ENCODE measurements at places on chromosomes 5 and 9.

DNA sequence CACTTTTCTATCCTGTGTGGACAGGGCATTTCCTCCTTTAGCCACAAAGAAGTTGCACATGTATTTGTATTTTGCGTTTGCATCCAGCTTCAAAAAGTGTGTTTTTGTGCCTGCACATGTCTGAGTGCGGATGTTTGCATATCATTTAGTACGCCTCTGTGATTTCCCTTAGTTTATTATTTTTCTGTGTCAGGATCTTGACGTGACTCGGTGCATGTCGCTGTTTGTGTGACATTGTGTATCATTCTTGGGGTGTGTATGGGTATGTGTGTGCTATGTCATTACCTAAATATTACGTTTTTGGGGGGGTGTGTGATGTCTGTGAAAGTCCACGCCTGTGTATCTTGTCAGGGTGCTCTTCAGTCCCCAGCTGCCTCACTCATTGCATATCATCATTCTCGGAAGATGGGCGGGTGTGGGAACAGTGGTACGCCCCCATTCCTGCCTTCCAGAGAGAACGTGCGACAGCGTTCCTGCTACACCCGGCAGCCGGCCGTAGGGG, 416 bp upstream of the PAIP2 start:
- DNase-seq: no peak

GRCh38 chr5:175098301-175098700, 345.7 kb downstream of the DRD1 start:
- no peak for DNase-seq

DNA sequence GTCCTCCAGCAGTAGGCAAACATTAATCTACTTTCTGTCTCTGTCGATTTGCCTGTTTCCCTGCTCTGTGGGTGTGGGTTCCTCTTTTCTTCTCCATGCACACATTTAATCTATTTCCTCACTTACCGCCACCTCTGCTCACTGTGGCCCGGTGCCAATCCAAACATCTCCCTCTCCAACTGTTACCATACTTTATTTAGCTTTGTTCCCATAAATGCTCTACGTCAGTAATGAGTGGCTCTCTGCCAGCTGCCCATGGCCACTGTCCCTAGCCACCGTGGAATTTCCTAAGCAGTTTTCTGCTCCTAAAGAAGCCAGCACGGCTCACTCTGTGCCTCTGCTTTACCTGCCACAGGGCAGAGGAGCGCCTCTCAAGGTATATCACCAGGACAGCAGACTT, 19.5 kb upstream of the GOLPH3 start:
- DNase-seq: peak; percentile 84

DNA sequence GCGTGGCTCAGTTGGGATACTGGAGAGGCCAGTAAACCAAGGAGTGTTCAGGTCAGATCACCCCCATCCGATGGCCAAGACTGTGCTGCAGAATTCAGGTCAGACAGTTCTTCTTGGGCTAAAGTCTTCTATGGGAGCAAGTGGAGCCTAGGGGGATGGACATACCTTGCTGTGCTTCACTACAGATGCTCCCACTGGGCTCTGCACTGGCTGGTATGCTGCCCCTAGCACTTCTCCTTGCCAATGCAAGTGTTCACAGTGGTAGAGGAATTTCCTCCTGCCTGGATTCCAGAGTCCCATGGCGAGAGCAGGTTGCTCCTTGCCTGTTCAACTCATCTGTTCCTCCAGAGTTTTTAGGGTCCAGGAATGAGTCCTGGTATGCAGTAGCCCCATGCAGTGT, 134.2 kb upstream of the EDIL3 start:
- no peak for DNase-seq

GRCh38 chr9:34689512-34689911, 1.6 kb downstream of the CCL19 start:
- no peak for DNase-seq

DNA sequence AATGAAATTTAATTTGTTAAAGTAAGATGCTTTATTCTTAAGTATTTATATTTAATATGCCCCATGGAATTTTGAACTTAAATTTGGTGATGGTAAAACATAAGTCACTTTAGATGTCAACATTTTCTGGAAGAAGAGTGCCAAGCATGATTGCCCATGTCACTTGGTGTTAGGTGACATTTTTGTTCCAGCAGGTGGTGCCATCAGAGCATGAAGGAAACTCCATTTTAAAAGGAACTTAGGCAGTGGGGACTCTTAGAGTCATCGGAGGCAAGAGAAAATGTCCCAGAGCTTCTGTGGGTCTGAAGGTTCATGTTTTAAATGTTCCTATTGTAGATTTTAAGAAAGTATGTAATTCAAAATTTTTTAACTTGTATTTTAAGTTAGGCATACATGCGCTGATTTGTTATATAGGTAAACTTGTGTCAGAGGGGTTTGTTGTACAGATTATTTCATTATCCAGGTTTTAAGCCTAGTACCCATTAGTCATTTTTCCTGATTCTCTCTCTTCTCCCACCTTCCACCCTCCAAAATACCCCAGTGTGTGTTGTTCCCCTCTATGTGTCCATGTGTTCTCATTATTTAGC, 789.3 kb downstream of the SEMA5A start:
- no peak for DNase-seq

GRCh38 chr9:131657456-131657855, 82.4 kb downstream of the RAPGEF1 start:
- DNase-seq: no peak
